Heart right ventricle (tissue), 16 donors: ENCODE measurements at places on chromosomes 2 and 18. TPM values are rescaled to one million over a fixed set of nuclear protein-coding genes. Genes with fewer than 3 reads are reported as not detected.

Gene UGT1A9
- polyA plus RNA-seq: not detected

Gene SMARCAL1
- polyA plus RNA-seq: 7.7 TPM

Gene ALPP
- not detected for polyA plus RNA-seq

Gene ZBTB14
- polyA plus RNA-seq: 3.7 TPM

Gene ATP5MC3
- polyA plus RNA-seq: 357 TPM

Gene BCL11A
- 22.2 TPM for polyA plus RNA-seq

Gene EFHD1
- 36.2 TPM for polyA plus RNA-seq

Gene GAL3ST2
- polyA plus RNA-seq: not detected

Gene MC4R
- not detected for polyA plus RNA-seq

Gene LYG2
- not detected for polyA plus RNA-seq

Gene PLEK
- polyA plus RNA-seq: 1.2 TPM

Gene RETREG2
- polyA plus RNA-seq: 11.3 TPM

Gene CNNM4
- 10.1 TPM for polyA plus RNA-seq

Gene OTX1
- not detected for polyA plus RNA-seq

Gene CGREF1
- polyA plus RNA-seq: 0.57 TPM
